ENCODE measurements at places on chromosomes 12 and 14. TPM values are rescaled to one million over a fixed set of nuclear protein-coding genes. Genes with fewer than 3 reads are reported as not detected.

GRCh38 chr14:82500222-82500621 lies 966.6 kb upstream of the SEL1L start:
- no peak for DNase-seq

GRCh38 chr14:92615451-92615850 lies 101.9 kb downstream of the RIN3 start:
- DNase-seq = peak; percentile 66

DNA sequence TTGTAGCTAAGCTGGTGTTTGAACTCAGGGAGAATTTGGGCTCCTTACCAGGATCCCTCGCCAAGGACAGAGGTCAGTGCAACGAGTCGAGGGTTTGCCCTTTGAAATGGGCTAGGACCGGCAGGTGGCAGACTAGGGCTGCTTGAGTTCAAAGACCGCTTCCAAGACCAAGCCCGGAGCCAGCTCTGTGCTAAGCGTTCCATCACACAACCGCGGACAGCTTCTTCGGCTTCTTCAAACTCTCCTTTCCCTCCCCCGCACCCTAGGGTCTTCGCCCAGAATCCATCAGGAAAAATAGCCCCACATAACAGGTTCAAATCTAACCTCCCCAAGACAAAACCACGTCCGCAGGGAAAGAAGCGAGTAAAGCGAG lies 705 bp upstream of the FLVCR2 start:
- DNase-seq = peak; percentile 52

- no peak for DNase-seq
Measured at GRCh38 chr14:71339650-71340415, 432.6 kb downstream of the PCNX1 start.

DNA sequence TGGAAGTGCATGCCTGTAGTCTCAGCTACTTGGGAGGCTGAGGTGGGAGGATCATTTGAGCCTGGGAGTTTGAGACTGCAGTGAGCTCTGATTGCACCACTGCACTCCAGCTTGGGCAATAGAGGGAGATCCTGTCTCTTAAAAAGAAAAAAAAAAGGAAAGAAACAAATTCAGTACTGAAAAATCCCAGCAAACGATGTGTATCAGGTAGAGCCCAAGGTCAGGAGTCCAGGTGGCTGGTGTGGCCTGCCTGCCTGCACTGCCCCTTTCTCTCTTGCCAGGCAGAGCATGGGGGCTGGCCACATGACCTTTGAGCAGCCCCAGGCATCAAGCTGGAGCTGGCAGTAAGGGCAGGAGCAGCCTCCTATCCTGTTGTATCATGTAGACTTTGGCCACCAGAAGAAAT lies 31.8 kb downstream of the ELK3 start:
- no peak for DNase-seq

GRCh38 chr14:91420686-91421085 lies 3.1 kb upstream of the CCDC88C start:
- DNase-seq = no peak

GRCh38 chr14:76653875-76654572 lies 107.2 kb upstream of the VASH1 start:
- DNase-seq = no peak

- no peak for DNase-seq
Measured at GRCh38 chr14:61247935-61248334, 33.2 kb downstream of the TMEM30B start.

- no peak for DNase-seq
Measured at GRCh38 chr12:70267550-70267949, 24.3 kb downstream of the CNOT2 start.

GRCh38 chr12:106126441-106127337 lies 12.1 kb downstream of the NUAK1 start:
- DNase-seq = no peak

DNA sequence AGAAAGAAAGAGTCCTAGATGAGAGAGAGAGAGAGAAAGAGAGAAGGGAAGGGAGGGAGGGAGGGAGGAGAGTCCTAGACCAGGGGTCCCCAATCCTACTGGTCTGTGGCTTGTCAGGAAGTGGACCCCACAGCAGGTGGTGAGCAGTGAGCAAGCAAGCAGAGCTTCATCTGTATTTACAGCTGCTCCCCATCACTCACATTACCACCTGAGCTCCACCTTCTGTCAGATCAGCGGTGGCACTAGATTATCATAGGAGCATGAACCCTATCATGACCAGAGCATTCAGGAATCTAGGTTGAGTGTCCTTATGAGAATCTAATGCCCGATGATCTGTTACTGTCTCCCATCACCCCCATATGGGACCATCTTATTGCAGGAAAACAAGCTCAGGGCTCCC lies 39.2 kb upstream of the AMN1 start:
- no peak for DNase-seq

DNA sequence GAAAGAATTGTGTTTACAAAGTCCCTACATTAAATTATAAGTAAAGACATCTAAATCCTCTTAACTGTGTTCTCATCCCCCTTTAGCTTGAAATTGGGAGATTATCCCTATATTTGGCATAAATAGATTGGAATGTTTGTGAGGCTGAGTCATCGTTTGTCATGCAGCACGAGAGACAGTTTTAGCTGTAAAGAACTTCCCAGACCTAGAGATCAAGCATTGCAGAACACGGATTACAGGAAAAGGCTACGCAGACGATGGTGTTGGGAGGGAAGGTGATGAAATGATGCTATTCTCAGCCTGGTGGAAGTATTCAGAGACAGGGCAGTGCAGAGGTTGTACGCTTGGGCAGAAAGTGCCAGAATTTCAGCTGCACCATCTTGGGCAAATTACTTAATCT lies 93.8 kb downstream of the PTPRB start:
- DNase-seq = no peak

GRCh38 chr12:69115951-69116350 lies 123.4 kb upstream of the CPSF6 start:
- no peak for DNase-seq

GRCh38 chr14:99564926-99565259 lies 39.1 kb downstream of the CCDC85C start:
- no peak for DNase-seq

DNA sequence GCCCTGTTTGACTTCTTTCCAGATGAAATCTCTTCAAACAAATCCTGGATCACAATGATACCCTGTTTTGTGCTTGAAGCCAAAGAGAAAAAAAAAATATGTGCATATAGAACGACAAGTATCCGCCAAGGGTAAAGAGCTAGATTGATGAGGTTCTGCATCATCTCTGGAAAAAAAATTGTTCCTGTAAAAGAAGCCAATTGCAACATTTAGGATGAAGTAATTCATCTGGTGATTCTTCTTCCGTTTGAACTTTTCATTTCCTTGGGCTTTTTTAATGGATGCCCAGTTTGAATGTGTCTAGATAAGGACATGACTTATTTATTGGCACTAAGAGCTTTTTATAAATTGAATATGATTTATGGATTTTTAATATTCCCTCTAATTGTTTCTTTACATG lies 38.1 kb upstream of the NPAS3 start:
- DNase-seq = no peak

GRCh38 chr14:30630248-30630647 lies 8.1 kb downstream of the SCFD1 start:
- no peak for DNase-seq

GRCh38 chr12:5226581-5226980 lies 182.9 kb downstream of the KCNA5 start:
- no peak for DNase-seq

DNA sequence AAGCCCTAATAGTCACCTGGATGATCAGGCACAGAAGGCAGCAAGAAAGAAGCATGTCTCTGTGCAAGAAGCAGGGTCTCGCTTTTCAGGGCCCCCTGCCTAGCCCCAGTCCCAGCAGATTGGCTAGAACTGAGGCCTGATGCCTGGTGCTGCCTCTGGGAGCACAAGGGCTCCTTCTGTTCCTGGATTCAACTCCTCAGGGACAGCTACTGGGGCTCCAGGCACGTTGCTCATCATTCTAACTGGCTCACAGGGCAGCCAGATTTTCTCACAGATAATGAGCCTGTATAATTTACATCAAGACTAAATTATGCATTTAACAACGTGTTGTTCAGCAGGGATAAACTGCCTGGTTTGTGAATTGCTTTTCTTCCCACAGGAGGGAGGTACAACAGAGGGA lies 106.5 kb upstream of the PLXNC1 start:
- no peak for DNase-seq

GRCh38 chr12:59500915-59501314 lies 94.9 kb upstream of the SLC16A7 start:
- DNase-seq = no peak

CISTR gene
- total RNA-seq = not detected

HEATR5A gene
- total RNA-seq = 13.8 TPM

ALG10 gene
- total RNA-seq = 19.8 TPM

BHLHE41 gene
- not detected for total RNA-seq

GAS2L3 gene
- total RNA-seq = 0.42 TPM

LHX5 gene
- total RNA-seq = not detected

TDRD9 gene
- total RNA-seq = 0.44 TPM

SLC2A3 gene
- total RNA-seq = 105 TPM

ERC1 gene
- total RNA-seq = 22.6 TPM

ATG2B gene
- 17.4 TPM for total RNA-seq

BEST3 gene
- not detected for total RNA-seq

GLIPR1L2 gene
- total RNA-seq = not detected
